Frontal cortex (tissue), 4 donors: ENCODE measurements at places on chromosomes 5 and 9.

DNA sequence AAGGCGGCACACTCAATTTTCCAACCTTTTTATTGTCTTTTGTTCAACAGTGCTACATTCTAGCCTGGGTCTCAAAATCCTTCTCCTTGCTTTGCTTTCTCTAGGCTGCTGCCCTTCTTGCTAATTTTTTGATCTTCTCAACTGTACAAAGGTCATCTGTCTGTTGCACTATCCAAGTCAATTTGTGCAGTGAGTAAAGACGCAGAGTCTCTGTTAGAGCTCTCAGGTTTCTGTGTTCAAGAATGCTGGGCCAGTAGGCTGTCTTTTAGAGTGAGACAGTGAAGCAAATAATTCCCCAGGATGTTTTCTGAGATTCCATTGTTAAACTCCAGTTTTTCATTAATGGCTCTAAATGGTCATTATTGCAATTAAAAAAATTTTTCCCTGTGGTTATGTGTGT is 255.7 kb upstream of the ACTBL2 start:
- no peak for DNase-seq

GRCh38 chr9:70043689-70044489 is at the start of gene MAMDC2:
Gene MAMDC2 (plus strand): TSS chr9:70043848. CDS start chr9:70044198, 350 bp downstream.
- DNase-seq: peak; percentile 53

DNA sequence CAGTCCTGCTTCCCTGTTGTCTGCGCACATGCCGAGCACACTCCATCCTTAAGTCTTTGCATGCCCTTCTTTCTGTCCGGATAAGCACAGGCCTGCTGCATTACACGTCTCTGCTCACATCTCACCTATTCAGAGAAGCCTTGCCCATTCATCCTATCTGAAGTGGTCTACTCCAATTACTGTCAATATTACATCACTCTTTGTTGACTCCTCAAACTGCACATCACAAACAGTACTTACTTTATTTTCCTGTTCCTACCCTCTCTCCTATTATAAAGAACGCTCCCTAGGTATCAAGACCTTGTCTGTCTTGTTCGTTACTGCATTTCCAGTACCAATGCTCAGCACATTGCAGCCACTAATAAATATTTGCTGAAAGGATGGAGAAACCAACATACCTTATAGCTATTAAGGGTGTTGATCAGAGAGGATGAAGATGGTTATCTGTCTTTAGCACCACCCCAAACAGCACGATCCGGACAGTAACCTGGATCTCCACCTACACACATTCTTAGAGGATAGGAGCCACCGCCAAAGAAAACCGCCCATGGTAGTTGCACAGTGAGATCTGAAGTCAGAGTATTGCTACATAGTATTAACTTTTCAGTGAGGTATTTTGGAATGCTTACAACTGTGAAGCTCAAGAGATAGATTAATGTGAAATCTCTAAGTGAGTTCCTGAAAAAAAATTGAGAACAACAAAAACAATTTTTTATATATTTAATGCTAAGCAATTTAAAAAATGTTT is 1.6 kb upstream of the PRRC1 start:
- no peak for DNase-seq

GRCh38 chr5:158841481-158842276 is 258.0 kb downstream of the EBF1 start:
- no peak for DNase-seq

- DNase-seq: no peak
These were observed 12.0 kb upstream of the SSBP2 start for GRCh38 chr5:81762853-81763252.

- DNase-seq: no peak
These were observed 252.7 kb upstream of the IL12B start for GRCh38 chr5:159582756-159583541.

DNA sequence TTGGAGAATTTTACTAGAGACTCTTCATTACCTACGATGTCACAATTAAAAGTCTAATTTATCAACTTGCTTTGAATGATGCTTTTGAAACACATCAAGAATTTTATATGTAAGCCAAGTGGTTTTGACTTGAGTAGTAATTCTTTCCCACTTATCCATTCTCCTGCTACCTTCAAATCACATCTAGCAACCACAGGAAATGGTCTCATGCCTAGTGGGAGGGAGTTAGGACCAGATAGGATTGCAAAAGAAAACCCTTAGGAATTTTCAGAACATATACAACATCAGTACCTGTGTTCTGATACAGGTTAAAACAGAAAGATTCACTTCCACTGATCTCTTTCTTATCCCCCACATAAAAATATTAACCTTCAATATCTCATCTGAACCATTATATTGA is 260.4 kb downstream of the CWC27 start:
- no peak for DNase-seq
